Fibroblast of skin of left biceps (primary cell): ENCODE measurements at places on chromosomes 16 and 17.

DNA sequence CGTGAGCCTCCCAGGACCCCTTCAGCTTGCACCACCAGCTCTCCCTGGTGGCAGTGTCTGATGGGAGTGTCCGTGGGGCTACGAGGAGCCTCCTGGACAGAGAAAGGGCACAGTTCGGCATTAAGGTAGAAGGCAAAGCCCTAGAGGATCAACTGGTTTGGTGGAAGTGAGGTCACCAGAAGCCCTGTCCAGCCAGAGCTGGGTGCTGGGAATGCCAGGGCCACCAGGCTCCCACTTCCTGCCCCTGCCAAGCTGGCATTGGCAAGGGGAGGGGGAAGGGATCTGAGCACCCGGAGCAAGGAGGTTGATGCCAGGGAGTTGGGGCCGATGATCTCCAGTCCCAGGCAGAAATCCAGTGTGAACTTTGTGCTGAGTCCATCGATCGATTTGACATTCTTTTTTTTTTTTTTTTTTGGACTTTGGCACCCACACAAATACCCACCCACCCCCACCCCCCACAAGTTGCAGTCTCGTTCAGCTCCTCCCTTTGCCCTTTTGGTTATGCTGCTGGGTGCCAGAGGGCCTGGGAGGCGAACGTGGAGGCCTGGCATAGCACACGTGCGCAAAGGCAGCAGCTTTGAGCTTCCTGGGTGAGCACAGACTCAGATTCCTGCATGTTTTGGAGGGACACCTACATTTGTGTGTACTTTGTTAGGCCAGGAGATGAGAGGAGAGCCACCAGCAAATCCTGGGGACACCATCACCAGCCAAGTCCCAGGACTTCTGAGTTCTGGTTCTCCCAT is 2.1 kb downstream of the NHERF1 start:
- DNase-seq = no peak

- DNase-seq = no peak
These were observed 414.6 kb upstream of the PSMD7 start for GRCh38 chr16:73882033-73882432.

DNA sequence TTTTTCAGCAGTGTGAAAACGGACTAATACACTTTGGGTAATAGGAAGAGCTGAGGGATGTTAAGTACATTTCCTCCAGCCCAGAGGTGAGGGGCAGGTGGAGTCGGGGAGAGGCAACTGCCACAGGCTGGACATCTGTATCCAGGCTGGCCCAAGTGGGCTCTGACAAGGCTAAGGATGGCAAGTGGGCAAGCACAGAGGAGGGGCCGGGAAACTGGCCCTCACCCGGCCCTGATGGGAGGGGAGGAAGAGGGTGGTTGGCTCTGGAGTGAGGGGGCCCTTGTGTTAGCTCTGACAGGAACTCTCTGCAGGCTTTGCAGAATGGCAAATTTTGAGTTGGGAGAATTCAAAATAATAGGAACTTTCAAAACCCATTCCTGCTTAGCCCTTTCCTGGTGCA is 251.0 kb upstream of the TNRC6C start:
- DNase-seq = no peak

GRCh38 chr17:4506892-4507291 is 8.2 kb downstream of the SPNS2 start:
- no peak for DNase-seq

- DNase-seq = no peak
These were observed 20.9 kb downstream of the TNS4 start for GRCh38 chr17:40480501-40481003.

GRCh38 chr17:50564916-50565315 is 4.4 kb downstream of the CACNA1G start:
- peak; percentile 69 for DNase-seq

- no peak for DNase-seq
These were observed 15.0 kb downstream of the OR1A1 start for GRCh38 chr17:3222505-3222904.

GRCh38 chr17:68320943-68321555 is 29.8 kb downstream of the ARSG start:
- no peak for DNase-seq

DNA sequence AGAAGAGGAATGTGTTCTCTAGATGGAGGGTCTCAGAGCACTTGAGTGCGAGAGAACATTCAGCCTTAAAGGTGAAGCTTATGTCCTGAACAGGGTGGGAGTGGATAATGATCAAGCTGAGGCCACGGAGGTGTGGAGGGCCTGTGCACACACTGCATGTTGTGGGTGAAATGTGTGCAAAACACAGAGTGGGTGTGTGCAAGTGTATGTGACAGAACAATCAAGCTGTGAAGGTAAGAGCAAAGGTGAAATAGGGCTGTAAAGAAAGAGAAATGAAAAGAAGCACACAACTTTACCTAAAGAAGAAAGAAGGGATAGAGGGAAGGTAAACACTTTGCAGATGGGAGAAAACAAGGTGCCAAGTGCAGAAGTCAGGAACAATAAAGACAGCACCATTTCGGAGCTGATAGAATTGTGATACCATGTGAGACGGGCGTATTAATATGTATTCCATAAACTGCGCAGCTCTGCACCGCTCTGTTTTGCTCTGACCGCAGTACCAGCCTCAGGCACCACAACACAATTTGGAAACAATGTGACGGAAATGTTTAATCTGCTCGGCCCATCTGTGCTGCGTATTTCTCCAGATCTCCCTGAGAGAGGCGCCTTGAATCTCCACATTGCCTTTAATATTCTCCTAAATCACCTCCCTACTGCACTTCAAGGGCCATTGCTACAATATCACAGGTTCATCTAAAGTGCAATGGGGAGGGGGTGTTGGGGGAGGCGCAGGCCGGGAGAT is 40.6 kb downstream of the SNX11 start:
- DNase-seq = no peak

- no peak for DNase-seq
These were observed 51.3 kb upstream of the IRX6 start for GRCh38 chr16:55272744-55273143.

- DNase-seq = no peak
These were observed 684 bp upstream of the RSAD1 start for GRCh38 chr17:50477976-50478375.

- no peak for DNase-seq
These were observed 4.2 kb downstream of the TRADD start for GRCh38 chr16:67155295-67156142.

GRCh38 chr17:79685121-79685520 is 45.6 kb upstream of the ENPP7 start:
- DNase-seq = no peak
